Left colon (tissue), 2 donors: ENCODE measurements at places on chromosomes 7 and 10.
A peak's percentile ranks its signal among the peaks of the same experiment; 100 is the strongest.

- no peak for DNase-seq
Observed at GRCh38 chr10:76066457-76066856, 635.0 kb downstream of the LRMDA start.

GRCh38 chr10:4067931-4068561, 283.0 kb upstream of the KLF6 start:
- no peak for DNase-seq

DNA sequence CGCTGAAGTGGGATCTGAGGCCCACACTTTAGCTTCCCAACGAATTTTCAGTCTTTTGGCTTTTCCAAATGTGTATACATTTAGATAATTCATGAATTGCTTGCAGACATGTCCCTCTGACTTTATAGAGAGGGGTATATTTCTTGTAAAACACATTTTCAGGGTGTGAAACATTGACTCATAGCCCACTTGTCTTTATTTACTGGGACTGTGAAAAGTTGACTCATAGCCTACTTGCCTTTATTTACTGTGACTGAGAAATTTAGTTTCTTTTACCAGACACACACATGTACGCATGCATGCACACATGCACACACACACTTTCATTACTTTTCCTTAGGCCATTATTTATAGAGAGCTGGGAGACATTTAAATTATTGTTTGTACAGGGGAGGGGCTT, 79.1 kb downstream of the VTI1A start:
- no peak for DNase-seq

DNA sequence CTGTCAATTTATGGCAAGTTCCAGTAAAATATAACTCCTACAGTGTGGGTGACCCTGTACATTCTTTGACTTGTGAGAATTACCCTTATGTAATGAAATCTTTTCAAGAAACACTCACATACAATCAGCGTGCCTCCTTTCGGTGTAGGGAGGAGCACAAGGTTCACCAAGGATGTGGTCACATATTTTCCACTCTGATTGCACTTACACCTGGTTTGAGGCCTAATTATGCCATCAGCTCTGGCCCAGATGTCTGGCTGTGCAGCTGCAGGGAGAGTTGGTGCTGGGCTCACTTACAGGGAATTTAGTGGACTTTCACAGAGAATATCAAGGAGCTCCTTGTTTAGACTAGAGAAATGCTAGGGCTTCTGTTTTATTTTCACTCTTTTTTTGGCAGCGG, 146.0 kb upstream of the STEAP4 start:
- DNase-seq = peak; percentile 12

- DNase-seq = no peak
Observed at GRCh38 chr10:111187096-111187495, 110.3 kb downstream of the ADRA2A start.

DNA sequence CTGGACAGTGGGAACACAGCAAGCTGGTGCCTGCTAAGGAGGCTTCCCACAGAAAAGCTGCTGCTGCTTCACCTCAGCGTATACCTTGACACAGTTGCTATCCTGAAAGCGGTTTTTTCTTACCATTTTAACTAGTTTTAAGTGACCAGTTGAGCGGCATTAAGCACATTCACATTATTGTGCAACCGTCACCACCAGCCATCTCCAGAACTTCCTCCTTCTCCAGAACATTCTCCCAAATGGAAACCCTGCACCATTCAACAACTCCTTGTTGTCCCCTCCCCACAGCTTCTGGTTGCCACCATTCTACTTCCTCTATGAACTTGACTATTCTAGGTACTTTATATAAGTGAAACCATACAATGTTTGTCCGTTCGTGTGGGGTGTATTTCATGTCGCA, 169.9 kb downstream of the SNX10 start:
- DNase-seq = no peak

GRCh38 chr10:100103581-100103980, 21.9 kb upstream of the CPN1 start:
- DNase-seq = no peak

GRCh38 chr10:43273997-43274396, 7.1 kb upstream of the RASGEF1A start:
- DNase-seq = no peak

GRCh38 chr10:112996462-112996861, 46.4 kb downstream of the TCF7L2 start:
- no peak for DNase-seq

DNA sequence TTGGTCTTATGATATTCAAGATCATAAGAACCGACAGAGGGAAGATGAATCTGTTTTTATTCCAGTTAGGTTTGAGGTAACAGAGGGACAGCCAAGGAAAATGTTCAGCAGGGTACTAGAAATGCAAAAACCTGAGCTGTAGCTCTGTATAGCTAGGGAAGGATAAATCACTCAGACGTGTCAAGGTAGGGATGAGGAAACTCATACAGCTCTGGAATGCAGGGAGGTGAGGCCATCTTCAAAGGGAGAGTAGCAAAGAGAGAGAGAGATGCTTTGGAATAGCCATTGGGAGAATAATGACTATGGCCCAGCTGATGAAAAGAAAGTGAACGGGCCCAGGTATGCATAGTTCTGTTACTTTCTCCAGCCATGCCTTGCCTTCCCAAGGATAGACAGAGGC, 77.8 kb downstream of the PAX2 start:
- DNase-seq = no peak

DNA sequence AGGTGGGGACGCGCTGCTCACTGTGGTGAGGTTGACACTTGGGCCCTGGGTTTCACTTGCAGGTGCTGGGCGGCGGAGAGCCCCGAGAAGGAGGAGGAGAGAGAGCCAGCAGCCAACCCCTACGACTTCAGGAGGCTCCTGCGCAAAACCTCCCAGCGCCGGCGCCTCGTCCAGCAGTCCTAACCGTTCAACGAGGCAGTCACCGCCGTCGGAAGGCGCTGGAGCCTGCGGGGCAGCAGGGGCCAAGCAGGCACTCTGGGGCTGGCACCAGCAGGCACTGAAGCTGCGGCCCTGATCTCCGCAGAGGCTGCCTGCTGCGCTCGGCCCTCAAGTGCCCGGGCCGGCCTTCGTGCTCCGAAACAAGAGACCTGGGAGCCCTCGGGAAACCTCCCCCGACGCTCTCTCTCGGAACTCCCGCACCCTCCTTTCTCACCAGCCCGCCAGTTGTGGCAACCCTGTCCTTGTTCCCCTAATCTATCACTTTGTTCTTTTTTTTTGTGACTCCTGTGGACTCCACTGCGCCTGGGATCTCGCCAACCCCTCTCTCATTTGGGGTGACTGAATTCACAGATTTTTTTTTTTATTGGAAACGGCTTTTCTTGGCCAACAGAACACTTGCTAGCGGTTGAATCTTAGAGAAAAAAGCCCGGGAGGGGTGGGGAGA, 4.7 kb upstream of the GAD2 start:
- no peak for DNase-seq

- DNase-seq = no peak
Observed at GRCh38 chr7:117937049-117937752, 64.0 kb upstream of the CTTNBP2 start.

DNA sequence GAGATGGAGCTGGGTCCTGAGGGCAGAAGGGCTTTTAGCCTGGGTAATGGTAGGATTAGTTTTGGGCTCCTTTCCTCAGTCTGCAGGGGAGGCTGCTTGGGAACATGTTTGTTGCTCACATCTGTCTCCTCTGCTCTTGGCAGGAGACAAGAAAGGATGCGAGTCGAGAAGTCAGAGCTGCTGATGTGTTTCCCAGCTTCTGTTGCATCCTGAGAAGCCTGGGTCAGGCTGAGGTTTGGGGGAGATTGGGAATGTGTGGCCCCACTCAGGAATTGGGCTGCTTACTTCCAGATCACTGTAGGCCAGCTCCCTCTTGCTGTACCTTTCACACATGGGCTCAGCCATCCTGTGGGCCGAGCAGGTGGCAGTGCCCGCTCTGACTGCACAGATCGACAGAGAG, 79.2 kb downstream of the CCNY start:
- no peak for DNase-seq

- no peak for DNase-seq
Observed at GRCh38 chr10:59561477-59562121, 148.1 kb downstream of the SLC16A9 start.

GRCh38 chr10:34862892-34863291, 47.8 kb upstream of the PARD3 start:
- peak; percentile 40 for DNase-seq

- no peak for DNase-seq
Observed at GRCh38 chr7:50821457-50822008, 38.8 kb upstream of the GRB10 start.

- peak; percentile 12 for DNase-seq
Observed at GRCh38 chr10:79017882-79018520, 50.8 kb upstream of the ZMIZ1 start.

DNA sequence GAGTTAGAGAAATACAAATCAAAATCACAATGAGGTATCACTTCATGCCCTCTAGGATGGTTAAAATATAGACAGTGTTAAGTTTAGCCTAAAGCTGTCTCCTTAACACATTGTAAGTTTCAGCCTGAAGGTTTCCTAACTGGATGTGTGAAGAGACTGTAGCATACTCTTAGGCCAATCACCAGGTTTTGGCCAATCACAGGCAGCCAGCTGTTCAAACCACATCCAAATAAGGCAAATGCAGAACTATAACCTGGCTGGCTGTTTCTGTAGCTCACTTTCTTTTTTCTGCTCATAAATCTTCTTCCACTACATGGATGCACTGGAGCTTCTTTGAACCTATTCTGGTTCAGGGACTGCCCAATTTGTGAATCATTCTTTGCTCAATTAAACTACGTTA, 19.7 kb downstream of the ESYT2 start:
- no peak for DNase-seq

- no peak for DNase-seq
Observed at GRCh38 chr10:423178-423577, 266.3 kb downstream of the DIP2C start.

DNA sequence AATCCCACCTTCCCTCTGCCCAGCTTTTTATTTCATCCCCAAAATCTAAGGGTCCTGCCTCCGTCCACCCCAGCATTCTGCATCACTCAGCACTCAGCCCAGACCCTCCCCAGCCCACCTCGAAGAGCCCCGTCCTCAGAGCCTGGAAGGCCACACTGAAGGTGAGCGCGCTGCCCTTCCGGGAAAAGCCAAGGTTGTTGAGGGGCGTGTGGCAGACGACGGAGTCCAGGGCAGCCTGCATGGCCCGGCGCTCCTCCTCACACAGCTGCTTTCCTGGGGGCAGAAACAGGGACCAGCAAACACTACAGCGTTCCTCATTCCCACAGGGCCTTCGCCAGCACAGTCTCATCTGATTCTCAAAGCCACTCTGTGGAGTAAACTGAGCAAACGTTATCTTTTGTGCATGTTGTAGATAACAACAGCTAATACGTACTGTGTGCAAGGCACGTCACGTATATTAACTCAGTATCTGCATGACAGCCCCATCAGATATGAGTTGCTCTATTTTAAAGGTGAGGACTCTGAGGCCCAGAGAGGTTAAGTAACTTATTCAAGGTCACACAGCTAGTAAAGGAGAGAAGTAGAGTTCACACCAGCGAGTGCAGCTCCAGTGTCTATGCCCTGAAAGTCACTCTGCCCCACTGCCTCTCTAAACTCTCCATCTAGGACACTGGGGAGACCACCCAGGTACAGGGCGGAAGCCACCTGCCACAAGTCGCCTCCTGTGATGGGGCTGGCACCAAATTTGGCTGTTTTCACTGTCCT, 2.8 kb downstream of the TRAPPC14 start:
- DNase-seq = no peak

DNA sequence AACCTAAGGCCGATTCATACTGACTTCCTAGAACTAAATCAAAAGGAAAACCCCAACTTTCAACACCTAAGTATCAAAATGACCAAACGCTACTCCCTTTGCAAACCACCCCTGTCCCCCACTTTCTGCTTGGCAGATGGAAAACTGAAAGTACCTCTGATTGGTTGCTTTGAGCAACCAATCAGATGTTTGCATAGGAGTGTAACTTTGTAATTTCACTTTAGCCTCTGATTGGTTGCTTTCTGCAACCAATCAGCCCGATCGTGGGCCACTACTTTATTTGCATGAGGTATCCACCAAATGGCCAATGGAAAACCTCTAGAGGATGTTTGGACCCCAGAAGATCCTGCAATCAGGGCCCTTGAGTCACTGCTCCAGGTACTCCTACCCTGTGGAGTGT, 12.3 kb upstream of the SNX10 start:
- DNase-seq = no peak

- DNase-seq = no peak
Observed at GRCh38 chr10:106474876-106475275, 689.6 kb downstream of the SORCS1 start.

GRCh38 chr10:29329420-29329819, 40.5 kb downstream of the LYZL1 start:
- DNase-seq = no peak

DNA sequence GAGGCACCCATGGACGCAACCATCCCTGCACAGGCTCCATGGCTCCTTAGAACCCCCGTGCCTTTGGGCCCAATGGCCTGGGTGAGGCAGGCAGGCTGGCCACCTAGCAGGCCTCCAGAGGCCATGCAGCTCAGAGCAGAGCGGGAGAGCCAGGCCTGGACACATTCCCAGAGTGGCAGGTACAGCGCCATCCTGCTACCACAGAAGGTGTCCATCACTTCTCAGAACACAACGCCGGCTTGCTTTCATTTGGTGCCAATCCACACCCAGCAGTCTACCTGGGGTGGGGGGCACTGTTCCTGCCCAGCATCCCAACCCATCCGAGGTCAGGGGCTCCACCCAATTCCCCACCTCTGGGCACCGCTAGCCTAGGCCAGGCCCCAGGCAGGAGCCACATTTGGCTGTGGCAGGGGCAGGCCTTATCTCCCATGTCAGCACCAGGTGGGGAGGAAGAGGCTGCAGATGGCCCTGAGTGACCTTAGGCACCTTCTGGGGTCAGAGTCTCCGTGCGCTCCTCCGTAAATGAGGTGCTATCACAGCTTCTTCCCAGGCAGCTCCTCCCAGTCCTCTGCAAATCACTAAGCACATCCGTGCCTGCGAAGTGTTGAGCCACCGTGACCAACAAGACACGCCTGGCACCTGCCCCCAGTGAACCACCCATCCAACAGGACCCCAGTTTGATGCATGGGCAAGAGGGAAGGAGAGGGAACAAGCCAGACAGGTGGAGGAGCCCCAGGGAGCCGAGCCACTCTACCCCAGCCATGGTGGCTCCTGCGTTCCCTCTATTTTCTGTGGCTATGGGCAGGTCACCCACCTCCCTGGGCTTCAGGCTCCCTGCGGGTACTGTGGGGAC, 14.2 kb downstream of the KCNH2 start:
- DNase-seq = no peak

- no peak for DNase-seq
Observed at GRCh38 chr7:114988755-114989375, 67.0 kb downstream of the MDFIC start.
